ENCODE measurements at places on chromosomes 6 and 20.

DNA sequence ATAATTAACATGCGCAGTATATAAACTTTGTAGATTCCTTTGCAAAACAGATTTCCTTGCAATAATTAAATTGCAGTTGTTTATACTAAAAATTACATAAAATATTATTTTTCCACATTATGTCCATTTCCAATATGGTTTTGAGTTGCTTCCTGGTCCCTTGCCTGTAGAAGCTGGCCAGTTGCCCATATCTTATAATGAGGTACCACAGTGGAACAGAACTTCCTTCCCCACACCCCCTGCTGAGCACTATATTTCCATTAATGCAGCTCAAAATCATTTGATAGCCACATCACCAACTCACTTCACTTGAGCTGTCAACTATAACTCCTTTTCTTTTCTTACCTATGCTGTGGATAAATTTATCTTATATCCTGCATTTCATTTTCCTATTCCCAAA is 194.6 kb downstream of the DST start:
- DNase-seq, result no peak

GRCh38 chr6:17059850-17060249 is 42.0 kb upstream of the STMND1 start:
- no peak for DNase-seq

DNA sequence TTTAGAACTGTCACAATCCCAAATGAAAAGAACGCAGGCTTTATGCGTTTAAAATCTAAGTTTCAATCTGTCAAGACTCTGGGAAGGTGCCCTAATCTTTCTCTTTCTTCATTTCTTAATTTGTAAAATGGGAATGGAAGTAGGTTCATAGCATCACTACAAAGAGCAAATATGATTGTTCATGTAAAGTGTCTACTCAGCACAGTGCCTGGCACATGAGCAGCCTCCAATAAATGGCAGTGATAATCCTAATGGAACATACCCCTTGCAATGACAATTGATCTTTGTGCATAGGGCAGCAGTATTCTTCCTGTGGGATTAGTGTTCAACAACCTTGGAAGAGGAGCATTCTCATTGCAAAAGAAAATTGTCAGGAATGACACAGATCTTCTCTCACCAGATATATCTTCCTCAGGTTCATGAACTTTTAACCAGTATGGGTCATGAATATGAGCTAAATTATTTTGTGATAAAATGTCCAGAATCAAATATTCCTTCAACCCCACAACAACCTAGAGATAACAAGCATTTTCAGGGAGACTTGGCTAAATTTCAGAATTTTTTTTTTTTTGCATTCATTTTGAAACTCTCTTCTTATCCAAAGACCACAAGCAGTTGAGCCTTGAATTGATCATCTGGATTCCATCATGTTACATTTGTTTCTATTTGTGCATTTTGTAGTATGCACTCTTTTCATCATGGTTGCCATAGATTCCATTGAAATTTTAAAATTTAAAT is 149.1 kb downstream of the TBX18 start:
- no peak for DNase-seq

DNA sequence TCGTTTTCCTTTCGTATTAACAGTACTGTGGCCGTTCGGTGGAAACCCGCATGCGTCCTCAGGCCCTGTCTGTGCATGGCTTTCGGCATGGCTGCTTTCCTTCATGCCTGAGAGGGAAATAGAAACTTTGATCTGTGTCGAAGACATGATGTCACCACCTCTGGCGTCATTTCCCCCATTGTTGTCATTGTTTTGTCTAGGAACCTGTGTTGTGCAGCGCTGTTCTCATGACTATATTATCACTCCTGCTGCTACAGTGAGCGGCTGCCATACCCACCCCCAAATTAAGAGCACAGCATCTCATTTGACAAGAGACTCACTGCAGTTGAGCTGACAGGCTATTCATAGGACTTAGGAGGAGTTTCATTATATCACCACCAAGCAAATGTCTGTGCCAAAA is 172.3 kb downstream of the TMEM242 start:
- no peak for DNase-seq

DNA sequence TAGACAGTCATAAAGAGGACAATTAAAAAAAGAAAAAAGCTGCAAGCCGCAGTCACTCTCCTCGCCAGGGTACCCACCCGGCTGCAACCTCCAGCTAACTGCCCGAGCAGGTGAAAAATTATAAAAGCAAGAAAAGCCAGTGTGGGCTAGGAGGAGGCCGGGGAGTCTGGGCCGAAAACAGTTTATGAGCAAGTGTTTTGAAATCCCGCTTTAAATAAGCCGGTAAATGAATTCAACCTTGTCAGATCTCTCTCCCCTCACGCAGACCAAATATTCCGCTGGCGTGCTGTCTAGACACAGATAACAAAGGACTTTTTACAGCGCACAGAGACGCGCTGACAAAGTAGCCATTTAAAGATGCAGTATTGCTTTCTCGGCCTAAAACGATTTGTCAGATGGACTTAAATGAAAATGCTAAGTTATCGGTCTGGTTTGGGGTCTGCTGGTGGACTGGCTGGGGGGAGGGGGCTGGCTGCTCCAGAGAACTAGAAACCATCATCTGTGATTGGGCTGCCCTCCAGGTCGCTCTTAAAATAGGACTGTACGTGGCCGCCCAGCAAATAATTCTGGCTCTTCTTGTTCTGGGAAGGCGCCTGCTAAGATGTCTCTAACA is 24.6 kb downstream of the PMEPA1 start:
- DNase-seq, result no peak

DNA sequence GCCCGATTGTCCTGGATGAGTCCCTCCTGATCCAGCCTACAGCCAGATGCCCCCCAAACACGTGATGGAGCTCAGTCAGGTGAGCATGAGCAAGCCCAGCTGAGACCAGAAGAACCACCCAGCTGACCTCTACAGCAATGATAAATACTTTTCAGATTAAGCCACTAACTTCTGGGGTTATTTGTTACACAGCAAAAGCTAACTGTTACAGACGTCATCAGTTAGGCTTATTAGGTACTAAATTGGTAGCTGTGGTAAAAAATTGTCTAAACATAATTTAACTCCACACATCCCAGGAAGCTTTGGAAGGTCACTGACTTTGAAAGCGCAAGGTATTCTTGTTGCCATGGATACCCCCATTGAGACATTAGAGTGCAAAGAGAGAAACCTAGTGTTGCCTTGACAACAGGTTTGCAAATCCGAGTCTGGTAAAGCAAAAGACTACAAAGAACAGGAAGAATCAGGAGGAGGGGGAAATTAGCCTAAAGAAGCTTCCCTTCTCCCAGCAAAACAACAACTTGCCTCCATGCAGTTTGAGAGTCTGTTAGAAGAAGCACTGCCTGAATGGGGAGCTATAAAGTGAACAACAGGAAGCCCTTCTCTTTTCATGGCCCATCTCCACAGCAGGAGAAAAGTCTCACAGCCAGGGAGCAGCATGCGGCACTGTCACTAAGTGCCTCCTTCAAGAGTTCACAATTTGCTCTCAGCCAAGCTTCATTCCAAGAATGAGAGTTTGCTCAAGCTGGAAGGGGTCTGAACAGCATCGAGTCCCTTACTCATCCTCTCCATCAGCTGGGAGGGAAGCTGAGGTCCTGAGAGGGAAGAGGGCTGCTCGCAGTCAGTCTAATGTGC is 41.7 kb upstream of the ZNF831 start:
- no peak for DNase-seq

- no peak for DNase-seq
Observed at GRCh38 chr6:64505312-64505711, 869.7 kb downstream of the PHF3 start.

GRCh38 chr6:31416394-31417014 is 13.1 kb downstream of the MICA start:
- DNase-seq, result no peak

Measured in NCI-H1694 (cell line).